ENCODE measurements at places on chromosomes 2 and 18. TPM values are rescaled to one million over a fixed set of nuclear protein-coding genes. Genes with fewer than 3 reads are reported as not detected.

GRCh38 chr18:26540043-26540628, 8.2 kb downstream of the KCTD1 start:
- DNase-seq: peak; percentile 78

- peak; percentile 93 for DNase-seq
These were observed 50.0 kb downstream of the TTC39C start for GRCh38 chr18:24064391-24065100.

DNA sequence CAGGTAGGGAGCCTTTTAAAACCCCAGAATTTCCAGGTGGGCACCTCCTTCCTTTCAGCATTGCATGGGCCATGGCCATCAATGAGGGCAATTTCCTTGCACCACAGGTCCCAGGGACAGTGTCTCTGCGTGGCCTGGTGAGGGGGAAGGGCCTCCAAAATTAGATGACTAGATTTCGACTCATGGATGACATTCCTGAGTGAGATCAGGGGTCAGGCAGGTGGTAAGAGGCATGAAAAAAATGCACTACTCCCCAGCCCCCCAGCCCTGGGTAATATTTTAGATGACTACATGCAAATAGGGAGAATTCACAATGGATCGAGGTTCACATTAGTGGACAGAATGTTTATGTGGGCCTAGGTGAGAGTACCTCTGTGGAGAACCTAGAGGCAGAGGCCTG, 19.0 kb upstream of the IGFBP5 start:
- peak; percentile 73 for DNase-seq

DNA sequence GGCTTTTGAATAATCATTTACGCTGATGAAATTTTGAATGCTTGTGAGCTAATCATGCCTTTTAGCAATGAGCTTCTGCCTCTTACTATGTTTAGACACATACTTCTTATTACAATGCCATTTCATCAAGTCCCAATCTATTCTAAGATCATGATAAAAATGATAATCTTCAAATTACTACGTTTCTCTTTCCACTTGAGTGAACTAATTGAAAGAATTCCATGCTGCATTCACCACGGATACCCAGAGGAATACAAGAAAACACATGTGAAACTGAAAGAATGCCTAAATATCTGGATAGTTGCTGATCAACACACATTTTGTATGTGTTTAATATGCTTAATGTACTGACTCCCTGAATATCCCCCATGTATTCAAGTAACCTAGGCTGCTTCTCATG, 62.3 kb downstream of the LRRTM4 start:
- DNase-seq: no peak

Gene CBLN2
- total RNA-seq: not detected

Gene NEDD4L
- total RNA-seq: 14.2 TPM

Gene NEUROD1
- not detected for total RNA-seq

Data from bronchial epithelial cell (primary cell).